ENCODE measurements at places on chromosomes 7 and 10.

- no peak for DNase-seq
Observed at GRCh38 chr10:120479506-120479905, 22.5 kb downstream of the PLPP4 start.

DNA sequence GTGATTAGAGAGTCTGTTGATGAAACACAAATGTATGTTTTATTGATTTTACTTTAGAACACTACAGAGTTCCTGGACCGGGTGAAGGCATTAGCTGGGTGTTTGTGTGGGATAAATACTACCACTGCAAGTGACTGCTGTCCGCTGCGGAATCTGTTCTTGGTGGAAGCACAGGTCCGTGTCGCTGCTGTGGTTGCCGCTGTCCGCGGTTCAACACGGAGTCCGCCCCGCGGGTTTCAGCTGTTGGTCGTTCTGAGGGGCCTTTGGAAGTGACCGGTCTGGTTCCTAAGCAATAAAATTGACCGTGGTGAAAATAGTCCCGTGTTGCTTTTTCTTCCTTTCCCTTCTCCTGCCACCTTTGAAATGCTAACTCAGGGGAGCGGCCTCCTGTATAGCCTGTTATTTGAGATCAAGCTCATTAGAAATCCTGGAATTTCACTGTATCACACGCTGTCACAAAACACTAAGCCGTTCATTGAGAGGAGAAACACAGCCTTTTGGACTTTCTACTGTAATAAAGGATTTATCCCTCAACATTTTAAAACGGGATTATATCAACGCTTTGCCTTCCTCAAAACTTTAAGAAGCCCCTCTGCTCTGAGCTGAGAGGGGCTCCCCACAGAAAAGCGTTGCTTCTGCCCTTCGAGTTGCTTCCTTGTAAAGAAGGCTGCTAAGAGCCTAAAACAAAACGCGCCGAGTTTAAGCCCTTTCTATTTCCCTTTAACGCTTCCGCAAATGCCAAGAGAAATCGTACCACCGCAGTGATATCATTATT is 2.6 kb downstream of the NKX6-2 start:
- no peak for DNase-seq

DNA sequence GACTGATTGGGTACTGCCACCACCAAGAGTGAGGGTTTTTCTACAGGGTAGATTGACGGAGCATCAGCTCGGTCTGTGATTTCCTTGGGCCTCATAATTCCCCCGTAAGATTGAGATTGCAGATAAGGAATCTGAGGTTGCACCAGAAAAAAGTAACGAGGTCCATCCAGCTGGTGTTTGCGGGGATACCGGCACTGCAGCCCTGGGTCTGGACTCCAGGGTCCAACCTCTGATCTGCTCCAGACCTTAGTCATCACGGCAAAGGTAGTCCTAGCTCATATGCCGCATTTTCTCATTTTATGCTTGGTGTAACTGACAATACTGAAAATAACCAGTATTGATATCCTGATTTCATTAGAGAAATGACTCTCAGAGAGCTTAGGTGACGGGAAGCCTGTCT is 3.9 kb downstream of the CARD11 start:
- DNase-seq = no peak

- peak; percentile 24 for DNase-seq
Observed at GRCh38 chr10:16545116-16545736, 23.5 kb upstream of the C1QL3 start.

DNA sequence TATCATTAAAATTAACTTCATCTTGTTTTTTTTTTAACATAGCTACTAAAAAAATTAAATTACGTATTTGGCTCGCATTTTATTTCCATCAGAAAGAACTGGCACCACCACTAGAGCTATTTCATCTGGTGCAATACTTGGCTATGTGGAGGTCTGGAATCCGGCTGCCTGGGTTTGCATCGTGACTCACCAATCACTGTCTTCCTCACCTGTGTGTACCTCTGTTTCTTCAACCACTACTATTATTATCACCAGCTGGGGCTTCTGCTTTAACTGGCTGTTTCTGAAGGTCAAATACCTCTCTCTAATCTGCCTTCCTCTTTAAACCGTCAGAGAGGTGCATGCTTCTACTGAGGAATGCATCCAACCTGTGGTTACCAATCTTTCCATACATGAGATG is 6.5 kb downstream of the WDR91 start:
- DNase-seq = no peak

DNA sequence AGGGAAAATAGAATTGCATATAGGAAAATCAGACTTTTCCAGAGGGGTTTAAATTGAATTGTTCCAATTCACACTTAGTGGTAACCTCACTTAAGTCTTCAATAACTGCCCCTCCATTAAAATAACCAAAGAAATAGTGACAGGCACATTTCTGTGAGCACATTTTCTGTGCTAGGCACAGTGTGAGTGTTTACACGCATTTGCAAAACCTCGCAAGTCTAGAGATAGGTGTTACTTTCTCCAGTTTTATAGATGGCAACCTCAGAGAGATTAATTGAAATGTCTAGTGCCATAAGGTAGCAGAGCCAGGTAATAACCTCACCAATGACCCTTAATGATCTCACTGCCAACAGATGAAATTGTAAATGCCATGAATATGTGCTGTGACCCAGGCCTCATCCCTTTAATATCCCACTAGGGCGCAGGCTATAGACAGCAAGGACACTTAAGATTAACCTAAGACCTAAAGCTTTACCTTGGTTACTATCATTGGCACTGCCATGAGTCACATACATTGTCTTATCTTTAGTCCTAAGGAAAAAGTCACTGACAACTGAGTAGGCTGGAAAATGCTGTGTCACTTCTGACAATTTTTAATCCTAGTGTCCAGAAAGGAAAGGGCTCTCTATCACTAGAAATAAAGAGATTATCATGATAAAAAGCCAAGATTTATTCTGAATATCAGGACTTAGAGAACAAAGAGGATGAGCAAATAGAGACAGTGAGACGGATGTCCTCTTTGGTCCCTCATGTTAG is 187.8 kb downstream of the PPP1R17 start:
- no peak for DNase-seq

DNA sequence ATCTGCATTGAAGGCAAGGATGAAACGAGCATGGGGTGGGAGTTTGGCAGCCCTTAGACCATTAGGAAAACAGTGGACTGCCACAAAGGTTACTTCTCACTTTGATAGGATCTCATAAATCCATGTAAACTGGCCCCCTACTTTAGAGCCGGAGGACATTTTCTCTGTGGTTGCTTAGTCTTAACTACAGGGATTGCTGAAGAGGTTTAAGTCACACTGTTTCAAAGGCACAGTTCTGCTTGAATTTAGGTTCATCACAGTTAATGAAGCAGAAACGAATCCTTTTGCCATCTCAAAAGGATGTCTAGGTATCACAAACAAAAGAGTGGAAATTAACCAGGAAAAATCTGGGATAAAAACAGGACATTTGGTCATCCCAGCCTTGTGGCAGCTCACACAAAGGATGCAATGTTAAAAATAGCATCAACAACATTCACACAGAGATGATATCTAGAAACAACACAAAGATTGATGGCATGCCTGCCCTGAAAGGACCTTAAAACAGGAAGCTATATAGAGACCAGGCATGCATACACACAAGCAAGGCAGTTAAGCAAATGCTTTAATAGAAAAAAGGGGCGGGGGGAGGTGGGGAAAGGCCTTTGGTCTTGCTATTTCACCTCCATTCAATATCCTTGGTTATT is 74.0 kb downstream of the DOCK4 start:
- no peak for DNase-seq

GRCh38 chr7:78020136-78020873 is 221.7 kb downstream of the PHTF2 start:
- peak; percentile 56 for DNase-seq

GRCh38 chr10:54665095-54665494 is 135.9 kb downstream of the PCDH15 start:
- DNase-seq = no peak

DNA sequence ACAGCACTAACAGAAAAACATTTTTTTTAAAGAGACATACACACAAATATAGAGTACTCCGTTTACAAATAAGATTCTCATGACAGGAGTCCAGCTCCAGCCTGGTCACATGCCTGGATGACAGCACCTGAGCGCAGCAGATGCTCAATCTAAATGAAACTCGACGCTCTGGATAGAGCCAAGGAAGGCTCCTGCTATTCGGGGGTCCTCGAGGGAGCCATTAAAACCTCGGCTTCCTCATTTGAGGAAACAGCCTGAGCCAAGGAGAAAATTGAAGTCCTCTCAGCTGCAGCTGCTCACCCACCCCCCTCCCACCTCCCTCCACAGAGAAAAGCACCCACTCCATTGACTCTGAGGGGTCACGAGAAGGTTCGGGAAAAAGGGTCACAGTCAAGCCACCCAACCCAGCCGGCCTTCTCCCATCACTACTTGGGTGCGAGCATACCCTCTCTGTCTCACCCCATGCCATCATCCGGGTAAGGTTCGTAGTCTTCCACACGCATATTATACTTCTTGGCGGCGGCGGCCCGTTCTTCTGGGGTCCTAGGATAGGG is 673 bp downstream of the NDUFB8 start:
- DNase-seq = no peak

- DNase-seq = no peak
Observed at GRCh38 chr10:21424459-21424861, 101.0 kb downstream of the SKIDA1 start.

DNA sequence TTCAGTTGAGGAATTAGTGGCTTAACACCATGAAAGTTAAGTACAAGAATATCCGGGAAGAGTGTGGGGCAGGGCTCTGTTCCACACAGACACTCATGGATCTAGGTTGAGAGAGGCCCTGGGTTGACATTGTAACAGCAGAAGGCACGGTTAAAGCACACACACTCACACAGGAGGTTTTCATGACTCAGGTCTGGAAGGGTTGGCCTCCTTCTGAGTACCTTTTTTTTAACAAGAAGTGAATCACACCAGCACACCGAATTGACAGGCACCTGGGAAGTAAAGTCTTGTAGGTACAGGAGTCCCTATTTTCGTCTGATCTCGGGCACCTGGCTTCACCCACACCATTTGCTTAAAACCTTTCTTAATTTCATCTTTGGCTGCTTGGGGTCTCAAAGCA is 509.4 kb upstream of the ADARB2 start:
- DNase-seq = no peak

DNA sequence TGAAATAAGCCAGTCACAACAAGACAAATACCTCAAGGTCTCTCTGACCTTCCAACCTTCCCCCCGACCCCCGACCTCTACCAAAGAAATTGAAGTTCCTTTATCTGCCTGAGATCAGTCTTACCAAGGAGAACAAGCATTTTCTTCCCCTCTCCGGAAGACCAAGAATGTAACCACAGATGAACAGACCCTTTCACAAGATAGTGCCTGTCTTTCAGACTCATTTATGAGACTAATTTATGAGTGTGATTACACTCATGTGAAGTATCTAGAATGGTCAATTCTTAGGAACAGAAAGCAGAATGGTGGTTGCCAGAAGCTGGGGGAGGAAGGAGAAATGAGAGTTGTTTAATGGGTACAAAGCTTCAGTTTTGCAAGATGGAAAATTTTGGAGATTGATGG is 108.9 kb upstream of the MKLN1 start:
- DNase-seq = no peak

DNA sequence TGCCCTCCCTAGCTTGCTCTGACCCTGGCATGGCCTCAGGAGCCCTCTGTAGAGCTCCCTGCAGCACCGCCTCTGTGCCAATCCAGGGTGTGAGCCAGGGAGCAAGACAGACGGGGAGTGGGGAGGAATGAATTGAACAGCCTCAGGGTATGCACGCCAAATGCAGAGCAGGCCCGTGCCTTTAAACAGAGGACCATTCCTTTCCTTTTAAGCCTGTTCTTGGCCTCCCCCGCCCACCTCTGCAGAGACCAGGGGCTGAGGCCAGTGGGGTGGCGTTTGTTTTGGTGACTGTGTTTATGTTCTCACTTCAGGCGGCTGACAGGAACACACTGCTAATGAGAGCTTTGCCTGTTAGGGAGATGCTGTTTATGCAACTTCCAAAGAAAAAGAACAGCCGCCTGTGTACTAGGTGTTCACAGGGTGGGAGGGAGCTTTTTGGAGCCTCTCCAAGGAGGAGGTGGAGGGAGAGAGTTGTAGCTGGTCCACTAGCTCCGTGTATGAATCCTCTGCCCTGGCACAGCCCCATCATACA is 528.1 kb upstream of the DPP6 start:
- no peak for DNase-seq

GRCh38 chr10:88185830-88186229 is 322.4 kb downstream of the PTEN start:
- no peak for DNase-seq

GRCh38 chr10:108861181-108861754 is 1062.0 kb downstream of the XPNPEP1 start:
- no peak for DNase-seq

- DNase-seq = no peak
Observed at GRCh38 chr7:122692769-122693309, 6.1 kb downstream of the RNF133 start.

DNA sequence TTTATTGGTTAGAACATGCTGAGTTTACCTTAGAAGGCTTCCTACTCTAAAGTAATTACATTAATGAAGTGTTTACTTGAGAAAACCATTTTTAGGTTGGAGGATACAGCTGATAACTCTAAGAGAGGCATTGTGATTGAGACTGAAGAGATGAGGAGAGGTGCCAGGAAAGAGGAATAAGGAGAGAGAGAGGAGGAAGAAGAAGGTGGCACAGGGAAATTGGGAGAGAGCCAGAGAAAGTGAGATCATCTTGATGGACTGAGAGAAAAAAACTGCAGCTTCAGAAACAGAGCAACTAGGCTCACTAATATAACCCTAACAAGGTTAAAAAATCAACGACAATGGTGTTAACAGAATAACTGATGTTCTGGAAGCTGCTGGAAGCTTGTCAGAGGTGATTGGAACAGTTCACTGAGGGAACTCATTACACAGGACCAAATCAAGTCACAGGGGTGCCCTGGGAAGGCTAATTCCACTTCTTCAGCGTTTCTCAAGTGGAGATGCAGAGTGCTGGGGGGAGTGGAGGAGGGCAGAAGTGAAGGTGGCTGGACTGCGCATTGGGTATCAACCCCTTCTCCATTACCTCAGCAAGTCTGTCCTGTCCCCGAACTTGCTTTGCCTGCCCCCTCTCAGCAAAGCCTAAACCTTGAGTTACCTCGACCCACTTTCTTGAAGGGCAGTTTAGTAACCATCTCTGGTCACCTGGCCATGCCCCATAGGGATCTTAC is 6.9 kb upstream of the SORBS1 start:
- DNase-seq = no peak

DNA sequence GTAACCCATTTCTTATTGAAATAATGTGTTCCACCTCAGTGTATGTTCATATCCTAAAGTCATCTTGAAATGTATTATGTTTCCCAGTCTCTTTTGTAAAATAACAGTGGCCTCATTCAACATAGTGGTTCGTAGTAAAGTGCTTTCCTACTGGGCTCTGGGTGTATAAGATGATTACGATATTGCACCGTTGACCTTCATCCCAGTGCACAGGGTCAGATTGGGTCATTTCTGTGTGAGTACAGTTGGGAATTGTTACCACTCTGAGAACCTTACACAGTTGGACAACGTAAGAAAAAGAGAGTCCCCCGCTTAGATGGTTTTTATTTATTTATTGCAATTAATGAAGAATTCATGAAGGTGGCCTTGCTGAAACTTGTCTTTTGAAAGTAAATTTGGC is 135.6 kb downstream of the CHN2 start:
- no peak for DNase-seq

- DNase-seq = no peak
Observed at GRCh38 chr10:116926426-116926825, 77.1 kb downstream of the ENO4 start.
